ENCODE measurements at places on chromosomes 16 and 17.

GRCh38 chr17:77958716-77959125 is 218 bp downstream of the TNRC6C start:
- DNase-seq = no peak

- no peak for DNase-seq
Observed at GRCh38 chr17:81033535-81034167, 1.3 kb upstream of the BAIAP2 start.

- DNase-seq = no peak
Observed at GRCh38 chr17:70172923-70173322, 3.6 kb downstream of the KCNJ2 start.

GRCh38 chr17:63224644-63225043 is 221.5 kb downstream of the CYB561 start:
- DNase-seq = no peak

DNA sequence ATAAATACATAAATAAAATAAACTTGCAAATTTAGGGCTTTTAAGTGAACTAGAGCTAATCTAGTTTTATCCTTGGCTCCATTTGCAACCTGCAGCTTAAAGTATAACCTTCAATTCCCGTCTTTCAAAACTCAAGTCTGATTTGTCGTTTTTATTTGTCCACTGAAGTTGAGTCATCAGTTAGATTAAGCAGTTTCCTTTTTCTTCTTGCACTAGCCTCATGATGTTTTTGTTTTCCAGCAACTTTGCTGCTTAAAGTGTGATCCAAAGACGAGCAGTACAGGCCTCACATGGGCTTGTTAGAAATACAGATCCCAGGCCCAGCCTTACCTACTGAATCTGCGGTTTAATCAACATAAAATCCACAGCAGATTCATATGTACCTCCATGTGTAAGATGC is 13.8 kb downstream of the ARSG start:
- no peak for DNase-seq

GRCh38 chr16:49964973-49965372 is 60.1 kb upstream of the CNEP1R1 start:
- DNase-seq = no peak

GRCh38 chr17:6303664-6304063 is 131.3 kb downstream of the AIPL1 start:
- no peak for DNase-seq
